ENCODE measurements at places on chromosomes 5 and 9. TPM values are rescaled to one million over a fixed set of nuclear protein-coding genes. Genes with fewer than 3 reads are reported as not detected.

Gene PCDH12
- 15.4 TPM for polyA plus RNA-seq

Gene LRRC70
- polyA plus RNA-seq: 6.0 TPM

Gene SHISAL2B
- polyA plus RNA-seq: 0.24 TPM

Gene HARS2
- 32.2 TPM for polyA plus RNA-seq

Gene SLC6A18
- polyA plus RNA-seq: not detected

Gene PCDHB10
- polyA plus RNA-seq: 4.4 TPM

Gene ZNF474
- 4.2 TPM for polyA plus RNA-seq

Gene SPINK13
- polyA plus RNA-seq: not detected

Gene SPTLC1
- polyA plus RNA-seq: 58.0 TPM

Gene OLFM1
- polyA plus RNA-seq: 7.4 TPM

Gene EQTN
- not detected for polyA plus RNA-seq

Gene PRR16
- polyA plus RNA-seq: 5.0 TPM

Gene INSL4
- polyA plus RNA-seq: not detected
